Nasal cavity respiratory epithelium epithelial cell of viscerocranial mucosa (primary cell): ENCODE measurements at places on chromosomes 5 and 9. TPM values are rescaled to one million over a fixed set of nuclear protein-coding genes. Genes with fewer than 3 reads are reported as not detected.

Gene SH2D3C
- total RNA-seq = under 0.01 and 0.07 TPM in 2 replicates

Gene MLANA
- total RNA-seq = not detected in 2 replicates

Gene NME5
- total RNA-seq = under 0.01 and 1.9 TPM in 2 replicates

Gene TMEM250
- total RNA-seq = 71.1 and 82.0 TPM in 2 replicates

Gene THBS4
- 0.68 and 1.00 TPM in 2 replicates for total RNA-seq

Gene DOK3
- 0.68 and 7.6 TPM in 2 replicates for total RNA-seq

Gene HTR1A
- total RNA-seq = not detected in 2 replicates

Gene NR5A1
- total RNA-seq = not detected in 2 replicates

Gene C1QTNF3
- 0.34 and 1.00 TPM in 2 replicates for total RNA-seq

Gene ADGRD2
- total RNA-seq = 0.07 and 0.34 TPM in 2 replicates

Gene RECK
- total RNA-seq = 1.4 and 2.0 TPM in 2 replicates

Gene STPG3
- total RNA-seq = not detected in 2 replicates

Gene PCDHGA9
- total RNA-seq = 0.34 and 3.8 TPM in 2 replicates

Gene CTXN3
- not detected in 2 replicates for total RNA-seq

Gene SPEF2
- 1.0 and 2.3 TPM in 2 replicates for total RNA-seq

Gene ZFP2
- total RNA-seq = 1.0 and 1.7 TPM in 2 replicates

Gene NAIP
- total RNA-seq = 0.34 and 0.78 TPM in 2 replicates

Gene FKTN
- 24.6 and 34.8 TPM in 2 replicates for total RNA-seq

Gene EFNA5
- total RNA-seq = 6.8 and 18.7 TPM in 2 replicates

Gene ELAVL2
- total RNA-seq = 0.57 and 6.2 TPM in 2 replicates

Gene PLAC8L1
- 0.14 TPM in 1 of 2 replicates, not detected in the other for total RNA-seq

Gene IRX2
- total RNA-seq = 1.3 and 8.5 TPM in 2 replicates

Gene BAAT
- total RNA-seq = under 0.01 and 0.07 TPM in 2 replicates

Gene BHMT
- total RNA-seq = not detected in 2 replicates

Gene CFAP90
- total RNA-seq = not detected in 2 replicates

Gene FOXD4L5
- under 0.01 and 0.14 TPM in 2 replicates for total RNA-seq

Gene CAMK2A
- 0.34 and 1.00 TPM in 2 replicates for total RNA-seq

Gene FST
- 50.5 and 215 TPM in 2 replicates for total RNA-seq

Gene SLC6A3
- not detected in 2 replicates for total RNA-seq

Gene ABHD17B
- 21.5 and 29.6 TPM in 2 replicates for total RNA-seq

Gene LCN1
- not detected in 2 replicates for total RNA-seq

Gene CYSRT1
- 1.6 and 3.8 TPM in 2 replicates for total RNA-seq

Gene IL5
- total RNA-seq = not detected in 2 replicates

Gene PCDHGB7
- 1.4 and 9.3 TPM in 2 replicates for total RNA-seq

Gene CDKN2B
- 45.5 and 124 TPM in 2 replicates for total RNA-seq

Gene CCIN
- under 0.01 TPM in 1 of 2 replicates, not detected in the other for total RNA-seq

Gene PAXX
- 7.8 and 9.9 TPM in 2 replicates for total RNA-seq

Gene BNIP1
- 11.2 and 17.4 TPM in 2 replicates for total RNA-seq

Gene SRD5A1
- 16.7 and 40.2 TPM in 2 replicates for total RNA-seq

Gene FABP6
- total RNA-seq = under 0.01 and 0.64 TPM in 2 replicates

Gene DOLPP1
- total RNA-seq = 12.2 and 16.4 TPM in 2 replicates

Gene NPM1
- 1,231 and 1,593 TPM in 2 replicates for total RNA-seq

Gene CCDC127
- 3.1 and 5.5 TPM in 2 replicates for total RNA-seq

Gene ZDHHC11
- total RNA-seq = 1.0 and 5.0 TPM in 2 replicates

Gene CCL21
- total RNA-seq = not detected in 2 replicates

Gene GLDC
- 0.07 and 2.4 TPM in 2 replicates for total RNA-seq

Gene ANXA2R
- under 0.01 and 1.00 TPM in 2 replicates for total RNA-seq

Gene PNPLA7
- total RNA-seq = under 0.01 and 0.43 TPM in 2 replicates

Gene TMEM232
- 0.34 and 2.8 TPM in 2 replicates for total RNA-seq

Gene SLC34A3
- total RNA-seq = under 0.01 TPM in 1 of 2 replicates, not detected in the other

Gene SEC16A
- 25.6 and 66.3 TPM in 2 replicates for total RNA-seq

Gene PCDHB11
- 0.34 and 0.85 TPM in 2 replicates for total RNA-seq

Gene PIK3R1
- 9.2 and 73.0 TPM in 2 replicates for total RNA-seq

Gene CCDC180
- total RNA-seq = under 0.01 TPM in 2 replicates

Gene BARHL1
- not detected in 2 replicates for total RNA-seq

Gene TMEM38B
- total RNA-seq = 30.1 and 37.3 TPM in 2 replicates

Gene IFNB1
- under 0.01 TPM in 1 of 2 replicates, not detected in the other for total RNA-seq
